ENCODE measurements at places on chromosomes 4 and X. TPM values are rescaled to one million over a fixed set of nuclear protein-coding genes. Genes with fewer than 3 reads are reported as not detected.

Gene CFI
- 0.35 TPM for total RNA-seq

Gene SPANXN4
- not detected for total RNA-seq

Gene FGFBP2
- total RNA-seq = 5.3 TPM

DNA sequence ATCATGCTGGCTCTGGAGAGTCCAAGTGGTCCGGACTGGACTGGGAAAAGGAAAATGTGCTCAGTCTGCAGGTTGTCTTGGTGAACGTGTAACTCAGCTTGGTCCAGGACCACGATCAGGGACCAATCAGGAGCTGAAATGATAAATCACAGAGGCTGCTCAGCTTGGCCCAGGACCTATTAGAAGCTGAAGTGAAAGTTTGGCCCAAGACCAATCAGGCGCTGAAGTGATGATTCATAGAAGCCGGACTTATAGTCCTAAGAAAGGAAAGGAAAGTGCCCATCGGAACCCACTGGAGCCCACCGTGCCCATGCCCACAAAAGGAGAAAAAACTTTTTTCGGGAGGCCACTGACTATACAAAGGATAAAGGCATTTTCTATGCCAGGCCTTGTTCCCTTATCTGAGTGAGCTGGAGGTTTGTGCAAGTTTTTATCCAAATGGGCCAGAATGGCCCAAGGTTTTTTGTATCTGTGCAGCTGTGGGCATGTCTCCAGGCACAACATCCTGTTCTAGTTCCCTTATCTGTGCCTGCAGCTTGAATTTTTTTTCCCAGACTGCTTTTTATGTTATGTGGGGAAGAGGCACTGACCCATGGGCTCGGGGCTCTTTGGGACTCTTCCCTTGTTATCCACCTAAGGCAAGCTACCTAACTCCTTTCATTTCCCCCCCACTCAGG is 194.4 kb downstream of the FAM133A start:
- no peak for DNase-seq

- DNase-seq = no peak
These were observed 68.3 kb downstream of the PALLD start for GRCh38 chr4:168565130-168565529.

DNA sequence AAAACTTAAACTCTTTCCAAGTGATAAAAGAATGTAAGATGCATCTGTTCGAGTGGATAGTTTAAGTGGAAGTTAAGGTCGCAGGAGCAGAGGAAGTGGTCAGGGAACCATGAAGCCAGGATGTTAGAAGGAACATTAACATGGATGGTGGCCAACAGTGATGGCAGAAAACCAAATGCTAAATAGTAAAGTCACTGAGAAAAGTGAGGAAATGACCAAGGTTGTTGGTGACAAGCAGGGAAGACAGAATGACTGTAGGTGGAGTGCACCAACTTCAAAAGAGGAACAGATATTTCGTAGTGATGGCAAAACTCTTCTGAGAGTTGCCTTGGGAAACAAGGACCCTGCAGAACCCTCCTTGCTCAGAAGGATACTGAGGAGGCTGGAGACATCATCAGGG is 226.2 kb downstream of the PALLD start:
- no peak for DNase-seq

GRCh38 chr4:2535376-2536192 is 863 bp upstream of the FAM193A start:
- peak; percentile 50 for DNase-seq

Gene CNOT6L
- total RNA-seq = 119 TPM

DNA sequence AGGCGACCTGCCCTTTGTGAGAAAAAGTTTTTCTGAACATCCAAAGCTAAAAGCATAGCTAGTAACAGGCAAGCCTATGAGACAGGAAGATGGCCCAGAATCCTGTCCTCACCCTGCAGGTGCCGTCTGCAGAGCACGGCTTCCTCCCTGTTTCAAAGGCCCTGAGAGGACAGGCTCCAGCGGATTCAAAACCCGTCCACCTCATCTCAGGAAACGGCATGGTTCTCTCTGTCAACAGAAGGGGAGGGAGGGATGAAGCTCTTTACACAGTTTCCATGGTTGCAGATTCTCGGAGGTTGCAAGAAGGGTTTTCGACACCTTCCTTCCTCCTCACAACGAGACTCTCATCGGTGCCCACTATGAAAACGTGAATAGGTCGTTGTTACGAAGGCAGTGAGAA is 8.3 kb downstream of the PPP2R3B start:
- DNase-seq = no peak

- DNase-seq = no peak
These were observed 146.3 kb downstream of the ZNF674 start for GRCh38 chrX:46398874-46399273.

Gene RAB40A
- total RNA-seq = 0.10 TPM

Gene ADD1
- 277 TPM for total RNA-seq

Gene PALLD
- total RNA-seq = 5.8 TPM

Gene RPA4
- 0.50 TPM for total RNA-seq

DNA sequence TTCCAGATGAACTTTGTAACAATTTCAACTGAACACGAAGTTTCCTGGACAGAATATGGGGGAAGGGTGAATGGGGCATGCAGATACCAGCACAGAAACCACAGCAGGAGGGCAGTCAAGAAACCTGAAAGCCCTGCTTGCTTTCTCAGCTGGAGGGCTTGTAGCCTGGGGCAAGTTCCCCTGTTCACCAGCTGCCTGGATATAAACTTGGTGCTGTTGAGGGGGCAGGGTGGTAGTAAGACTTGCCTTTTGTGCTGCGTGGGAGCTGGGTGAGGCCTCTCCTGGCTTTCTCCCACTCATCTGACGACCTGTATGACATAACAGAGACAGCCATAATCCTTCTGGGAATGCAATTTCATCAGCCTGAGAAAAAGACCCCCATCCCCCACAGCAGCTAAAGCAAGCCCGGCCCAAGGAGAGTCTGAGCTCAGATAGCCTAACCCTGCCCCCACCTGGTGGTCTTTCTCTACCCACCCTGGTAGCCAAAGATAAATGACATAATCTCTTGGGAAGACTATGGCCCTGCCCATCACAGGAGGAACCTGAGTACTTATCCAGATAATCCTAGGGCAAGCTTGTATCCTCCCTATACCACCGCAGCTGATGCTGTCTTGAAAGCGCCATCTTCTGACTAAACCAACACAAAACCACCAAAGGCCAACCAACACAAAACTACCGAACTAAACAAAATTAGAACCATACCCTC is 234.3 kb downstream of the LAS1L start:
- DNase-seq = no peak

- DNase-seq = no peak
These were observed 437.6 kb upstream of the AGA start for GRCh38 chr4:177879851-177880250.

GRCh38 chr4:169160825-169161224 is 109.9 kb downstream of the SH3RF1 start:
- no peak for DNase-seq

Gene LONRF3
- 0.50 TPM for total RNA-seq

- DNase-seq = no peak
These were observed 20.3 kb downstream of the EVC start for GRCh38 chr4:5730993-5731990.

- no peak for DNase-seq
These were observed 17.7 kb downstream of the FAM53A start for GRCh38 chr4:1666391-1666790.

Gene MED12
- 56.5 TPM for total RNA-seq

GRCh38 chr4:57905965-57906364 is 795.8 kb upstream of the IGFBP7 start:
- no peak for DNase-seq

GRCh38 chr4:179927473-179927872 is 2315.7 kb upstream of the TENM3 start:
- DNase-seq = no peak

Gene PPBP
- total RNA-seq = not detected

DNA sequence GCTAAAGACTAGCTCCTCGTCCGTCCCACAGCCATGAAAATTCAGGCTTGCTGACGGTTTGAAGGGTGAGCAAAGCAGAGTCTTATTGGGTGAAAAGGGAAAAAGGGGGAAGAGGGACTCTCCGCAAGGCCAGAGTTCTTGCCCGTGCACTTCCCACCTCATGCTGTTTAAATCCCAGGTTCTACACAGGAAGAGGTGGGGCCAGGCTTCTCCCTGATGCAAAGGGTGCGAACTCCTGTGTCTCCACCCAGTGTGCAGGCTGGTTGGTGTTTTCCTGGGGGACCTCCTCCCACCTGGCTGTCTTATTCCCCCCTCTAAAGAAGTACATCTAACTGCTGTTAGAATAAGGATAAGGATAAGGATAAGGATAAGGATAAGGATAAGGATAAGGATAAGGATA is 18.0 kb upstream of the LANCL3 start:
- no peak for DNase-seq

All from activated CD4-positive, alpha-beta memory T cell treated with anti-CD3 and anti-CD28 coated beads, Interleukin-2, amount 10 ng/mL, durations not matched to agents 7 days and 5 days (primary cell).